Hypothalamus (tissue), 51 donors: ENCODE measurements at places on chromosomes 4 and X.
A peak's percentile ranks its signal among the peaks of the same experiment; 100 is the strongest.

- DNase-seq = no peak
Measured at GRCh38 chr4:123418351-123418931, 21.8 kb downstream of the SPRY1 start.

DNA sequence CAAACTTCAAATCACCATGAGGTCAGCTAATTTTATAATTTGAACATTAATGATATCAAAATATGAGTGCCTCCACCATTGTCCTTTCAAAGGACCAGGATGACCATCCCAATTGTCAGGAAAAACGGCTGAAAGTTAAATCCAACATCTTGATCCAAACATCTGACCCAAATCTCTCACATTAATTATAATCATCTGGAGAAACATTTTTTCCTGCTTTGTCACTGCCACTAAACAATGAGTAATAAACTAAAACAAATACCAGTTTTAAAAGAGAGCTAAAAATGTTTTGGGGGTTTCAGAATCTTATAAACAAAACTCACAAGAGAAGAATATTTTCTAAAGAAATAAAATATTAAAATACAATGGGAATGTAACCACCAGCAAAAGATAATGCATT, 45.7 kb upstream of the NDST4 start:
- no peak for DNase-seq

DNA sequence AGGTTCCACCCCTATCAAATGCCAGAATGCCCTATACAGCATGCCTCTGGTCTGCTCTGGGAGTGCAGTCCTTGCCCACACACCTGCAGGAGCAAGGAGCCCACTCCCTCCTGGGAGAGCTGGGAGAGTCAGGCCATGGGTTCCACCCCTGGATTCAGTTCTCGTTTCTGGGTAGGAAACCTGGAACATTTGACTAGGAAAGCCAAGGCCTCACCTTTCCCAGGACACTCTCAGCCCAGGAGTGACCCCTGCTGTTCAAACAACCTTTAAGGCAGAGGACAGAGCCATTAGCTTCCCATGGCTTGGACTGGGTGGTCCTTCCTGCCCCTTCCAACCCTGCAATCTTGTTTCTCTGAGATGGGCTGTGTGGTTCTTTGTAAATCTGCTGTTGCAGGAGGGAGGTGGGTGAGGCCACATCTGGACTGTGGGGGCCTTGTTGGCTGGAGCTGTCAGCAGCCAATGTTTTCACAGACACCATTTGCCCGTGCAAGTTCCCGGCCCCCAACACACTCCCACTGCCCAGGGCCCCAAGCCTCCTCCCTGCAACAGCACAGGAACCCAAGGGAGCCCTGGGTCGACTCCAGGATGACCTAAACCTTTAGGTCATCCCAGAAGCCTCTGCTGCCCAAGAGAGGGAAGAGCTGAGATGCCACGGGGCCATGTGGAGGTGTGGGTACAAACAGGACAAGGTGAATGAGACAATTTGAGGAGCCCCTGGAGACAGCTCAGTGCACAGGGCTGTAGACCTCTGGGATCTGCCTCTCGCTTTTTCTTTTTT, 104.4 kb downstream of the PJA1 start:
- DNase-seq = no peak

- no peak for DNase-seq
Measured at GRCh38 chrX:48802905-48803200, 986 bp downstream of the HDAC6 start.

DNA sequence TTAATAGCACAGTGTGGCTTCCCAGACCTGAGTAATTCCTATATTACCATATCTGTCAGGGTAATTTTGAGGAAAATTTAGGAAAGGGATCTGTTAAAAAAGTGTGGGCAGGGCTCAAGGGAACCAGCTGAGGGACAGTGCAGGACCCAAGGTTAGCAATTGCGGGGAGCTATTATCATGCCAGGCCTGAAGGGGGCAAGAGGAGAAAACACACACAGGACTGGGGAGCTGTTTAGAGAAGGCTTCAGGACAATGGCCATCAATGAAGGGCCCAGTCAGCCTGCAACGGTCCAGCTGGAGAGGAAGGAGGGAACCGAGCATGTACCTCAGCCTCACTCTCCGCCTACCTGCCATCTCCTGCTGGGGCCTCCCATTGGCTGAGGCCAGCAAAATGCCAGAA, 19.0 kb upstream of the NHS start:
- DNase-seq = no peak

- DNase-seq = no peak
Measured at GRCh38 chr4:6092131-6092530, 73.9 kb upstream of the C4orf50 start.

GRCh38 chrX:122421434-122422121, 762.5 kb upstream of the GRIA3 start:
- no peak for DNase-seq

DNA sequence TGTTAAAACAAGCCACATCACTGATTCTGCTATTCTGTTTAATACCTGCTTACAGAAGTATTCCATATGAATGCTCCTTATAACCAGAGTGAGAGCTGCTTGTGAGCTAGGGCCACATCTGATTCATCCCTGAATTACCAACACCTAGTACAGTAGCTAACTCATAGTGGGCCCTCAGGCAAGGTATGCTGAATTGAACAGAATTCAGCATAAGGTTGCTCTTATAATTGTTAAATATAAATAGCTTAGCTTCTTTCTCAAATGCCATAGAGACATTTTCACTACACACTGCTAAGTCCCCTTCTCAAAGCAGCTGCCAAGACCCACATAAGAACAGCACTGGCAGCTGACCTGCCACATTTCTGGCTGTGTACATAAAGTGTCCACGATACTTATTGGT, 27.0 kb upstream of the MCF2 start:
- DNase-seq = no peak

GRCh38 chr4:1329408-1330371, 17.3 kb upstream of the UVSSA start:
- no peak for DNase-seq

- DNase-seq = no peak
Measured at GRCh38 chr4:186757696-186758355, 34.2 kb upstream of the FAT1 start.

DNA sequence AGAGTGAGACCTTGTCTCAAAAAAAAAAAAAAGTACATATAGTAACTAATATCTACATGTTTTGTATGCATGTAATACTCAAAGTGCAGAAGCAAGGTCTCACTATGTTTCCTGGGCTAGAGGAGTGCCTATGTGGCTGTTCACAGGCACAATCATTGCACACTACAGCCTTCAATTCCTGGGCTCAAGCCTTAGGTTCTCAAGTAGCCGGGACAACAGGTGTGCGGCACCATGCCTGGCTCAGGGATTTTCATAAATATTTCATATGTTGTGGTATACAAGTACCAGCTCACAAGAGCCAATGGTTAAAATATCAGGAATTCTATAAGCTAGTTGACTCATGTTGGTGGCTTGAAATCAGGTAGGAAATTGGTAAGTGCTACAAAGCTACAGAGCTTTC, 94.8 kb downstream of the LARP7 start:
- no peak for DNase-seq

DNA sequence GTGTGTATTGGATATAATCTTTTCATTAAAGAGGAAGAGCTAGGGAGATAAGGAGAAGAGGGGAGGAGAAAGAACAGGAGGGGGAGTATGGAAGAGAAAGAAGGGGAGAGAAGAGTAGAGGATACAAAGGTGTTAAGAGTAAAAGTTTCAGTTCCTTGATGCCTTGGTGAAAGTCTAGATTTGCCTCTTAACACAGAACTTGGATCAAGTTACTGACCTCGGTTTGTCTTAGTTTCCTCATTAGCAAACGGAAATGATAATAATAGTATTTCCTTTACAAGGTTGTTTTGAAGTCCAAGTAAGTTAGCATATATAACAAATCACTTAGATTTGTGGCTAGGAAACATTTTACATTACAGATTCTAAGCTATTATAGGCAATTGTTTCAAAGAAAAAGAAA, 287.1 kb downstream of the PPARGC1A start:
- no peak for DNase-seq

GRCh38 chrX:103999234-103999633, 14.3 kb downstream of the H2BW1 start:
- no peak for DNase-seq

- no peak for DNase-seq
Measured at GRCh38 chr4:3227878-3228675, 20.9 kb upstream of the MSANTD1 start.

DNA sequence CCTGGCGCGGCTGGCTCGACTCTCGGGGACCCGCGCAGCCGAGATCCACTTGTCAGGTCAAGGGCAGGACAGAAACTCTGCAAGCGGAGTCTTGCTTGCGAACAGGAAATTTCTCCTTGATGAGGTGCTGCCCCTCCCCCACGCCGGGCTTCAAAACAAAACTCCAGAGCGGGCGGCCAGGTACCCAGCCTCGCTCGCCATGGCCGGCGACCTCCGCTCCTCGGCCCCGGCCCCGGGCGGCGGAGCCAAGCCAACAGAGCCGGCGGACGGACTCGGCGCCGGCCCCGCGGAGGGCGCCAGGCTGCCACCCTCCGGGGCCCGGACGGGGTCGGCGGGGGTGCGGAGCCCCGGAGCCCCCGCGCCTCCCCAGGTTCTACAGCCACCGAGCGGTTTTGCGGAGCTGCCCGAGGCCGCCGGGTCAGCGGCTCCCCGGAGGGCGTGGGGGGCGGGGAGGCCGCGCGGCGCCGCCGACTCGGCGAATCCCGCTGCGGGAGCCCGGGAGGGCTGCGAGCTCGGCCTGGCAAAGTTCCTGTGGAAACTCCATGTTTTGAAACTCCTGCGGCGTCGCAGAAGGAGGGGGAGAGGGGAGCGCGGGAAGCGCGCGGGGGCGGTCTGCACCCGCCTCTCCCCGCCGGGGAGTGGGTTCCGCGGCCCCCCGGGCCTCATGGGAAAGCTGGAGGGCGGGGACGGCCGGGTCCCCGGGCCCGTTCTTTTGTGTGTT, 11.7 kb upstream of the BCOR start:
- peak; percentile 15 for DNase-seq

DNA sequence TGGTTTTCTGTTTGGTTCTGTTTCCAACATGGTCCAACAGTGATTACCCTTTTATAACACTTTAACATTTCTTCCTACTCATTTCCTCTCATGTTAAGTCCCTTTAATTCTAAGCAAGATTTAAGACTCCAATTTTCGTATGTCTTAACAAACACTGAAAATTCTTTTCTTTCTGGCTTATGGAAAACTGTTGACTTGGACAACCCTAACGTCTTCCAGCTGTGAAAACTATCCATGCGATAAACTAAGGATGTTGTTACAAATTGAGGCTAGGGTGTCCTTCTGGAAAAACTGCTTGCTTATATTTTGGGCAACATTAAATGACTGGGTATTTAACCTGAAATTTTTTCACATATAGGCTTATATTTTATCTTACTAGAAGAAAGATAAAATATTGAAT, 33.9 kb upstream of the RTL3 start:
- DNase-seq = no peak

- no peak for DNase-seq
Measured at GRCh38 chr4:23033796-23034195, 341.1 kb downstream of the GBA3 start.

- DNase-seq = no peak
Measured at GRCh38 chr4:102503301-102503746, 2.2 kb downstream of the NFKB1 start.

- DNase-seq = no peak
Measured at GRCh38 chr4:11218692-11219091, 210.0 kb downstream of the HS3ST1 start.

DNA sequence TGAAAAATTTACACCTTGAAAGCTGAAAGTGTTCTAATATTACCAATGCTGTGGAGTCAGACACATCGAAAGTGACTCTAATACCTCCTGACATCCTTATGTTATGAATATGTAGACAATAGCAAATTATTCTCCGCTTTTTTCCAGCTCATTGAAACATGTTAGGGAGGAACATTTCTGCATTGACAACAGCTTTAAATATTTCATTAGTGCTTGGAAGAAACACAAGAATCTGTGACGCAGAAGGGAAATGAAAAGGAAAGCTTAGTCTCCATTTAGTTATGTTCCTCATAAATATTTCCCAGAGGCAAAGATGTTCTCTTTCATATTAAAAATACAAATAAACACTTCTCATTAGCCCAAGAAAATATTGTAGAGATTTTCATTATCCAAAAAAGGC, 55.8 kb upstream of the CD99 start:
- no peak for DNase-seq

DNA sequence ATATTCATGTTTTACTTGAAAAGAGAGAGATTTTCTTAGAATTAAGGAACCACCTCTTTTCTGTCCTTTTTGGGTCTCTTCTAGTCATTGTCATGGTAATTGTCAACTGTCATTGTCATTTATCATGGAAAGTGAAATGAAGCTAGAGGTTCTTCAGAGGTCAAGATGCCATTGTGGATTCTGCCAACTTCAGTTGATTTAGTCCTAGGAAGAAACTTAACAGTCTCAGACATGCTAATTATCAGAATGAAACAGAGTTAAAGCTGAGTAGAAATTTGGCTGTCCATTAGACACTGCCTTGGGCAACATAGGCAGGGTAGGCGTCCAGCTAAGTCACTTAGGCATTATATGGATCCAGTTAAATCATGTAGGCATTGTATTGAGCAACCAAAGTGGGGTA, 796.1 kb upstream of the ADGRL3 start:
- DNase-seq = no peak

DNA sequence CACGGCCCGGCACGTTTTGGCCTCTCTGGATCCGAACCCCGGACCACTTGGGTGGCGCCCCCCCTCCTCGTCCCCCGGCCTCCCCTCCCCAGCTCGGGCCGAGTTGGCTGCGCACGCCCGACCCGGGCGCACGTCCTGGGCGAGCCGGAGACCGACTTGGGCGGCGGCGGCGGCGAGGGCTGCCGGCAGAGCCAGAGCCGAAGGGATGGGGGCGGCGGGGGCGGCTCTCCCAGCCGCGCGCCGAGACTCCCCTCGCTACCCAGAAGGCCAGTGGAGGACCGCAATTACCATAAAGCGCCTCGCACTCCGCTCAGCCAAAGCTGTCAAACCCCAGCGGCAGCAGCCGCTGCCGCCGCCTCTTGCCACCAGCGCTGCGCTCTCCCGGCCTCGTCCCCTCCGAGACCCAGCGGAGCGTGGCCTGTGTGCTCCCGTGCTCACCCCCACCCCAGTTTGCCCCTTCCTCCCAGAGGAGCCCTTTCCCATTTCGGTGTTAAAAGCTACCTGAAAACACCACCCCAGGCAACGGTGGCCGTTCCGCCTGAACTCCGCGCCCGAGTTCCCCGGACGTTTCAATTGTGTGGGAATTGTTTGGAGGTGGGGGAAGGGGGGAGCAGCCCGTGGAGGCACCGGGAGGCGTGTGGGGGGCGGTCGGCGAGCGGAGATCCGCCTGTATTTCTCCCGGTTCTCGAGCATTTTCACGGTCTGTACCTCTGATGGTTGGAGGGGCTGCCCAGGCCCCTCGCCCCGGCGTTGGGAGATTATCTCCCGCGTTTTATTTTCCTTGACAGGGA, 701 bp upstream of the BCOR start:
- DNase-seq = peak; percentile 36

GRCh38 chr4:633406-633805, 8.0 kb downstream of the PDE6B start:
- no peak for DNase-seq

DNA sequence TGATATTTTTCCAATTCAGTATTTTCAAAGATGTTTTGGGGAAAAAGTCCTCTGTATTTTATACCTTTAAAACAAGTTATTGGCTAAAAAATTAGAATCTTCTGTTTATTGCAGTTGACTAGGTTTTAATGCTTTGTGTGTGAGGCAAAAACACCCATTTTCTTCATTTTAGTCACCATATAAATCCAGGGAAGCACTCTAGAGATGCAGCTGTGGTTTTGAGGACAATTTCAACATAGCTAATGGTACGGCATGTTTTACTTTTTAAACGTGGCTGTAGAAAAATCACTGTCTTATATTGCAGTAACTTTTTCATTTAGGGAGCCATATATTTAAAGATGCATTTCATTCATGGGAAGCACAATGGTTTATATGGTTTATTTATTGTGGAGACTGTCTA, 129.1 kb upstream of the PITX2 start:
- DNase-seq = no peak
